Mesenchymal stem cell (in vitro differentiated cells and primary cell): ENCODE measurements at places on chromosomes 3 and 15.

DNA sequence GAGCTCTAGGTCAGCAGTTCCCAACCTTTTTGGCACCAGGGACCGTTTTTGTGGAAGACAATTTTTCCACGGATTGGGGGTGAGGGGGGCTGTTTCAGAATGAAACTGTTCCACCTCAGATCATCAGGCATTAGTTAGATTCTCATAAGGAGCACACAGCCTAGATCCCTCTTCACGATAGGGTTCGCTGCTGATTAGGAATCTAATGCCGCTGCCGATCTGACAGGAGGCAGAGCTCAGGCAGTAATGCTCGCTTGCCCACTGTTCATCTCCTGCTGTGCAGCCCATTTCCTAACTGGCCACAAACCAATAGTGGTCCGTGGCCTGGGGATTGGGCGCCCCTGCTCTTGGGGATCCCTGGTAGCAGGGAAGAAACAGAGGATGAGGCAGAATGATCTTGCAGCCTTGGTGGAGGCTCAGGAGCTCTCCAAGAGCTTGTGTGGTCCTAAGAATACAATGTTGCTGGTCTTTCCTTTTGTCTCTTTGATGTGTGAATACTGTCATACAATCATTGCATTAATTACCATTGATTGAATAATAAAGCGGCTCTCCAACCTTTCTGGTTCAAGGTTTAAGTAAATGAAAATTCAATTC, 183.2 kb downstream of the FNDC3B start:
- no peak for DNase-seq

- no peak for DNase-seq
These were observed 8.5 kb downstream of the ETV5 start for GRCh38 chr3:186100398-186100797.

- DNase-seq: peak; percentile 64
These were observed 117.5 kb downstream of the CMSS1 start for GRCh38 chr3:99934975-99935797.

GRCh38 chr3:125115640-125116039, 59.8 kb upstream of the HEG1 start:
- no peak for DNase-seq

DNA sequence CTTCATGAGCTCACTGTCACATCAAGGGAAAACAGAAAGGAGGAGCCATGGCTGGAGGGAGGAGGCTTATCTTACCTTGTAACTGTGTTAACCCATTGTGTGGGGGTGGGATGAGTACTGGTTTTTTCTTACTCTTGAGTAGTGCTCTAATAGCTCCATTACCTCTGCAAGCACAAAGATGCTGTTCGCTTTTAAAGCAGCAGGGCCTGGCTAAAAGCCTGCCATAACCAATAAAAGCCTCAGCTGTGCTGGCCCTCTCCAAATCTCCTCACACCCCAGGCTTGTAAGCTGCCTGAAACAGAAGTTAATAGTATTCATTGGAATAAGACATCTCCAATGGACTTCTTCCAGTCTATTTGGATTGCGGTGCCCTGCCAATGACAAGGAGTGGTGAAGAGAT, 544.1 kb downstream of the TUSC7 start:
- no peak for DNase-seq

DNA sequence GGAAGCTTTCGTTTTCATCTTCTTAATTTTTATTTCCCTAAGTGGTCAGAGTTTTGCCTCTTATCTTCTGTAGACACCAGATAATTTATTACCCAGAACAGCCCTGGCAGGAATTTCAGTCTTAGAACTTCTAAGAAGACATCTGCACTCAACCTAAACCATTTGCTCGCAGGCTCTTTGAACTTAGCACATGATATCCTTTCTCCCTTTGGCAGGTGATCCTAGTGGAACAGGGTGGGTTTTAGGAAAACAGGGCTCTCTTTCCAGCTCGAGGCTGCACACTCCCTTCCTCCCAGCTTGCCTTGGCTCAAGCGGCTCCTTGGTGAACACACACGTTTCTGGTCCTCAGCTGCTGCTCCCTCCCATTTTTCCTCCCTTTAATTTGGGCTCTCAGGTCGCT, 116.5 kb downstream of the THSD4 start:
- DNase-seq: peak; percentile 29

- no peak for DNase-seq
These were observed 6.0 kb downstream of the KATNBL1 start for GRCh38 chr15:34203936-34204335.

- no peak for DNase-seq
These were observed 373.3 kb downstream of the GAP43 start for GRCh38 chr3:115996420-115997108.

GRCh38 chr3:74621581-74621980, 7.1 kb upstream of the CNTN3 start:
- DNase-seq: no peak

- DNase-seq: peak; percentile 18
These were observed 9.9 kb downstream of the PDIA5 start for GRCh38 chr3:123076496-123077418.

DNA sequence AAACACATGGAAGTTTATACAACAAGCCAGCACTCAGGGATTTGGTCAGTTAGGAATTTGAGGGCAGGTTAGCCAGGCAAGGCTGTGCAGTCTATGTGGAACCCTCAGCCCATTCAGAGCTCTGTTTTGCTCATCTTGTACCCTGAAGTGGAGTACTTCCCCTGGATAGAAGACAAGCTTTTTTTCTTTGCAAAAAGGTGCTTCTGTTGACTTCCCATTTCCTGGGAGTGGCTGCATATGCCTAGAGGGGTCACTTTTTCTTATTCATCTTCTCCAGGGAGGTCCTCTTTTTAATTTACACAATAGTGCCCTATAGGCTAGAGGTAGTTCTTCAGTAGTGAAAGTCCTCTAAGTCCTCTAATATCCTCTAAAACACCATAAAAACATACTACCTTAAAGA, 225.0 kb upstream of the P2RY1 start:
- DNase-seq: no peak

DNA sequence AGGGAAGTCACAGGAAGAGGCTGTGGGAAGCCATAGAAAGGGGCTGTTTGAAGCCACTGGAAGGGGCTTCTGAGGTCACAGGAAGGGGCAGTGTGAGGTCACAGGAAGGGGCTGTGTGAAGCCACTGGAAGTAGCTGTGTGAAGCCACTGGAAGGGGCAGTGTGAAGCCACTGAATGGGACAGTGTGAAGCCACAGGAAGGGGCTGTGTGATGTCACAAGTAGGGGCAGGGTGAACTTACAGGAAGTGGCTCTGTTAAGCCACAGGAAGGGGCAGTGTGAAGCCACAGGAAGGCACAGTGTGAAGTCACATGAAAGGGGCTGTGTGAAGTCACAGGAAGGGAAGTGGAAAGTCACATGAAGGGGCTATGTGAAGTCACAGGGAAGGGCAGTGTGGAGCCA, 33.1 kb downstream of the GASK1A start:
- no peak for DNase-seq

DNA sequence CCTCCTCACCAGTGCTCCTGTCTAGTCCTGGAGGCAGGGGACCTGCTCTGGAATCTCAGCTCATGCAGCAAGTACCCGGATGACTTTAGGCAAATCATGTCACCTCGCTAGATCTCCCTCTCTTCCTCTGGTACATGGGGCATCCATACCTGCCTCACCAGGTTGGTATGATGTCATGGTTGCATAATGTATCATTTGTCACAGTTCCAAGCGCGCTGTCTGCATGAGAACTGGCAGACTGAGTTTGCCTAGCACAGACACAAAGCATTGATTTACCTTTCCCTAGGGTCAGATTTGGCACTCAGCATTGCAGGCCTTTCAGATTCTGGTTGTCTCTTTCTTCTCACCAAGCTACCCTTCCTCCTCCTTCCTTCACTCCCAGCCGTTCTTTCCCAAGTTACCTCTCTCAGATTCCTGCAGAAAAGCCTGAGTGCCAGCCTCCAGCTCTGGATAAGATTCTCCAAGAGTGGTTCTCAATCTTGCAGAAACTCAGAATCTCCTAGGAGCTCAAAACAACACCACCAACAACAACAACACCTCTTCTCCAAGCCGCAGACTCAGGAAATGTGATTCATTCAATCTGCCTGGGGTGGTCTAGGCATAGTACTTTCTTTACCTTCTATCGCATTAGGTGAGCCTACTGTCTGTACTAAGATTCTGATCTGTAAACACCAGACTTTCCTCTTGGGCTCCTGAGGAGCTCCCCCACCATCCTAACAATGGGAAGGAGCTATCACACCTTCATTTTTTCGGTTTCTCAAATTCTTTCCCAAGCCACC, 29.5 kb downstream of the FAM43A start:
- peak; percentile 40 for DNase-seq

GRCh38 chr15:80991421-80991820, 1.8 kb upstream of the MESD start:
- DNase-seq: peak; percentile 38

GRCh38 chr15:92159906-92160841, 233.5 kb upstream of the ST8SIA2 start:
- DNase-seq: no peak

GRCh38 chr3:4837374-4837930, 141.8 kb upstream of the BHLHE40 start:
- DNase-seq: no peak

GRCh38 chr3:37811625-37812498, 49.8 kb upstream of the CTDSPL start:
- DNase-seq: peak; percentile 50

DNA sequence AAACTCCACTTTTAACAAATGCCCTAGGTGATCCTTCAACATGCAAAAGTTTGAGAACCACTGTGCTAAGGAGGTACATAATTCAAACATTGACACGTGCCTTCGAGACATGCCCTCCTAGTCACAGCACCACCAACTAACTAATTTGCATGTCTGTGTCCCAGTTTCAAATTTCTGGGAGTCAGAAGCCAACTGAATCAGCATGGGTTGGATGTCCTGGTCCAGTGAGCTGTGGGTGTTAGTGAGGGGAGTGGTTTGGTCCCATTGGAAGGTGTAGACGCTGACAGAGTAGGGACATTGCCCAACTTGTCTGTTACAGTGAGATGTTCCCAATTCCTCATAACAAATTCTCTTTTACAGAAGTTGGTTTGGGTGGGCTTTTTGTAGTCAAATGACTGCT, 67.3 kb upstream of the ADPGK start:
- no peak for DNase-seq

GRCh38 chr3:158050461-158050860, 55.8 kb downstream of the SHOX2 start:
- DNase-seq: peak; percentile 8

DNA sequence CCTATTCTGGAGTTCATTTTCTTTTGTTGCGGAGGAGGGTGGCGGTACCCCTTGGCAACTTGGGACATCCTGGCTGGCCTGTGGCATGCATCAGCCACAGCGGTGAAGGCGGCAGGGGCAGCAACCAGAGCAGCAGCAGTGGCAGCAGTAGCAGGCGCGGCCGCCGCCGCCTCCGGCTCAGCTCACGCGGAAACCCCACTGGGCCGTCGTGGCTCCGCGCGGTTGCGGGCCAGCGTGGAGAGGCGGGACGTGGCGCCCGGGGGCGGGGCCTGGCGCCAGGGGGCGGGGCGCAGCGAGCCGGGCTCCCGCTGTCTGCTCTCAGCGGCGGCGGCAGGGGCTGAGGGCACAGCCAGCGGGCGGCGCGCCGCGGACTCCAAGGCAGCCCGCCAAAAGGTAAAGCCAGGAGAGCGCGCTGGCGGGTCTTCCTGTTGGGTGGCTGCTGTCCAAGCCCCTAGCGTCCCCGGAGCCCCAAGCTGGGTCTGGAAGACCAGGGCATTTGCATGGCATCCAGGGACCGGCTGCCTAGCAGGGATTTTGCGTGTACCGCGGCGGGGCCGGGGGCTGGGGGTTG, 334.4 kb upstream of the THRB start:
- peak; percentile 10 for DNase-seq

DNA sequence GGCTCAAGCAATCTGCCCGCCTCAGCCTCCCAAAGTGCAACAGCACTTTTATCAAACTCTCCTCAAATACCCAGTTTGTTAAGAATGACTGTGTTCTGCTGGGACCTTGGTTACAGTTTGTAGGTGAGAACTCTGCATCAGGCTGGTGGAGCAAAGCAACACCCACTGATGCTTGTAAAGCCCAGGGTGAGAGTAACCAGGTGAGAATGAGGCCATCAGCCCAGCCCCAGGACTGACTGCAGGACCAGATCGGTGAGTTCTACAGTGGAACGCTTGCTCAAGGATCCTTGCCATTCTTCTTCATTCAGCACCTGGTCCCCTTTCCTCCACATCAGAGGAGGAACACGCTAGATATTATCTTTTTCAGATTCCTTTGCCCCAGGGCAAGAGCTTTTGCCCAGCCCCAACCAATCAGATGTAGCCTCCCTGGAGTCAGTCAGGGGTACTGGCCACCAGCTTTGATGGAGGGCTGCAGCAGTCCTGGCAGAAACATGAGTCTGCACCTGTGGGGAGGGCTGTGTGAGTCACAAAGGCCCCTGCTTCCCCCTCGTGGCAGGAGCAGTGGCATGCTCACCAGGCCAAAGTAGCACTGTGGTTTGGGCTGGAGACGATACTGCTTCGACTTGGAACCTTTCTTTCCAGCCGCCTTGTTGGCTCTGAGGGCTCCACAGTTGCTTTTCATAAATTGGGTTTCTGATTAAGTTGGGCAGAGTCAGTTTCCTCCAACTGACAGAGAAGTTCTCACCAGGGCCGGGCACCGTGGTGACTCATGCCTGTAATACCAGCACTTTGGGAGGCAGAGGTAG, 3.5 kb upstream of the SHISA5 start:
- DNase-seq: peak; percentile 57

DNA sequence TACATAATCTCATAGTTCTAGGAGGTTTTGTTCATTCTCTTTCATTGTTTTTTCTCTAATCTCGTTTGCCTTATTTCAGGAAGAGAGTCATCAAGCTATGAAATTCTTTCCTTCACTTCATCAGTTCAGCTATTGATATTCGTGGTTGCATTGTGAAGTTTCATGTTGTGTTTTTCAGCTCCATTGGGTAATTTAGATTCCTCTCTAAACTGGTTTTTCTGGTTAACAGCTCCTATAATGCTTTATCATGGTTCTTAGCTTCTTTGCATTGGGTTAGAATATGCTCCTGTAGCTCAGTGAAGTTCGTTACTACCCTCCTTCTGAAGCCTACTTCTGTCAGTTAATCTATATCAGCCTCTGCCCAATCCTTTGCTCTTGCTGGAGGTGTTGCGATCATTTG, 69.4 kb upstream of the CD96 start:
- DNase-seq: no peak

DNA sequence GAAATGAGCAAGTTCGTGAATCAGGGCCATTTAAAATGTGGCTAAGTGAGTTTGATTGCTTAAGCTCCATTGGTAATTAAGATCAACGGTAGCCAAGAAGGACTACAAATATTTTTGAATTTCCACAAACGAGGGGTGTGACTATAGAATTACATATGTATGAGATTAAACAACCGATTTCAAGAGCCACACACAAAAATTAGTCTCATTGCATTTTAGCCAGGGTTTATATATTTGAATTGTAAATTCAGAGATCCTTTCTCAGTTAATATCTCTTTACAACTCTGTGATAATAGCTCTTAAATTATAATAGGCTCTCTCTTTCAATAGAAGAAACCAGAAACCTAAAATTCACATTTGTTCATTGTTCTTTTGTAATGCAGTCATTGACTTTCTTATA, 325.6 kb upstream of the ICE2 start:
- no peak for DNase-seq
